COR-L47 (cell line): ENCODE measurements at places on chromosomes 7 and 10.
A peak's percentile ranks its signal among the peaks of the same experiment; 100 is the strongest.

DNA sequence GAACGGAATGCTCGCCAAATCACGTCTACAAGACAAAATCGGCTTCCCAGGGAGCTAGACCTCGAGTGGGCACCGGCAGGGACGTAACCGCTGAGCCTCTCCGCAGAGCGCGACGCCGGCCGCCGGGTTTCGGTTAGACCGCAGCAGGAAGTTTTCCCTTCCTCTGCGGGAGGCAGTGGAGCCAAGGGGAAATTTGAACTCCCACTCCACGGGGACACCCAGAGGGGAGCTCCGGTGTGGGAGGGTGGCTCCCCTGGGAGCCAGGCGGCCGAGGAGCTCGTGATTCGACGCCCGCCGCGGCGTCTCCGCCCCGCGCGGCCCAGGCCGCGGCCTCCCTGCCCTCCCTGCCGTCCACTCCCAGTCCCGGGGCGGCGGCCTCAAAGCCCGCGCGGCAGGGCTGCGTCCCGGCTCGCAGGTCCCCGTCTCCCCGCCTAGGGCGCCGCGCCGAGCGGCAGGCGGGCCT is 426 bp downstream of the SYPL1 start:
- peak; percentile 54 for DNase-seq

DNA sequence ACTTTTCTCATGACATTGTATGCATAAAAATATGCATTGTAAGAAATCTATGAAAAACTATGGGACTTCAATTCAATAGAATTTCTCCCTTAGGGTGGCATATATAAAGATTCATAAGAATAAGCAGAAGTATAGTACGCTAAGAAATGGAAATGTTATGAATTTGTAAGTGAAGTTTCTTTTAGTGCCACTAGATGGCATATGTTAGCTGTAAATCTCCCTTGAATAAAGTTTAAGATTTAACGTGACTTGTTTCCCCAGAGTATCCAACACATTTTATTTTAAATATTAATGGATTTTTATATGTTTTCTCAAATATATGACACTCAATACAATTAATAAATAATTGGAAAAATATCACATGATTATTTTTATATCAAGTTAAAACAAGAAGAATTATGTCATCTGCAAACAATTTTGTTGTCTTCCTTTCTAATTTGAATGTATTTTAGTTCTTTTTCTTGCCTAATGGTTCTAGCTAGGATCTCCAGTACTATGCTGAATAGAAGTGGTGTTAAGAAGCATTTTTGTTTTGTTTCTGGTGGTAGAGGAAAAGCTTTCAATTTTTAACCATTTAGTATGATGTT is 287.2 kb downstream of the HGF start:
- DNase-seq = no peak

- DNase-seq = no peak
These were observed 236.3 kb downstream of the HTR7 start for GRCh38 chr10:90621577-90621976.

DNA sequence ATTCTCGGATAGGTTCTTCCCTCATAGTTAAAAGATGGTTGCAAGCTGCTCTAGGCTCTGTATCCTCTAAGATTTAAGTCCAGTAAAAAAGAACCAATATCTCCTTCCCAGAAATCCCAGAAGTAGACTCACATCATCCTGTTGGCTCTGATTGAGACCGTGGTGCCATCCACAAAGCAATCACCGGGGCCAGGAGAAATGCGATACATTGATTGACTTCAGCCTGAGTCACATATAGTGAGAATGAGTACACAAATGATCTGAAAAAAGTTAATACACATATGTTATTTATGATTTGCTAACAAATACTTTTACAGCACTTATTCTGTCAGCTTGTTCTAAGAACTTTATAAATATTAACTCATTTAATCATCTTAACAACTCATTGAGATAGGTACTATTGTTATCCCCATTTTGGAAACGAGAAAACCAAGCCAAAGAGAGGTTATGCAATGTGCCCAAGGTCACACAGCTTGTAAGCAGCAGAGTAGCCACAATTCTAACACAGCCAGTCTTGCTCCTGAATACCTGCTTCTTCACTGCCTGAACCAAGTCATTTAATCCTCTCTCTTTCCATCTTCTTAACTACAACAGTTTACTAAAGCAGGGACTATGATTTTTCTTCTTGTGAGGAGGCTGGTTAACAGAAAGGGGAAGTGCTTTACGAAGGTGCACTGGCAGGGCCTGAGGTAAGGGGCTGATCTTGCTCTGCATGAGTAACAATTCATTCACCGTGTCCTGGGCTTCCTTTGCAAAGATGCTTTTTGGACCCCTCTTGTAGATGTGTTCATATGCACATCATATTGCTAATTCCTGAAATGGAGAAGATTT is 177.0 kb downstream of the REEP3 start:
- no peak for DNase-seq

GRCh38 chr7:137687556-137688265 is 159.1 kb downstream of the DGKI start:
- DNase-seq = no peak

DNA sequence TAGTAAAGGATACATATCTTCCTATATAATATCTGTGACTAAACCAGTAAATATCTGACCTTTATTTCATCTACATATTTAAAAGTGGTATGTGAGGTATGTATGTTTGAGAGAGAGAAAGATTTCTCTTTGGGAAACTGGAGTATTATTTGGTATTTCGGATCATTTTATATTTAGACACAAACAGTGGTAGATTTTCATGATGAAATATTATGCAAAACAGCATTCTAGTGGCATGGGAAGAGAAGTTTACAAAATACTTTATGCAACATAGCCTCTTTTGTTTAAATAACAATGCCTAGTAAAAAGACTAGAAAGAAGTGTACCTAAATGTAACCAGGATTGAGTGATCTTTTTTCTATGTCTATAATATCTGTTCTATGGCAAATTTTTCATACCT is 98.6 kb upstream of the TMEM168 start:
- DNase-seq = no peak

DNA sequence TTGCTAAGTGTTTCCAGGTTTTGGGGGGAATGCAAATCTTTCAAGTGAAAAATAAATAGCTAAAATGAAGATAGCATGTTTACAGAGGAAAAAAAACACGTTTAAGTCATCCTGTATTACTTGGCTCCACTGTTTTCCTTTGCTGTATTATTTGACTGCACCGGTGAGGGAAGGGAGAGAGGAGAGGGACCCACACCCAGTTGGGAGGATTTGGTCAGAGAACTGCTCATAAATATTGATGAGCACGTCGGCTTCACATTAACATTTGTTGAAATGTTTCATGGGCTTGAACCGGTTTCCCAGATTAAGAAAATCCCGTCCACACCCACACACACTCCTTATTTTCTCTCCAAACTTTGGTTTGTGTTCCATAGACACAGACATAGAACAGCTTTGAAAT is 493.8 kb upstream of the MGMT start:
- DNase-seq = no peak

GRCh38 chr10:102322914-102323313 is 72.6 kb upstream of the NFKB2 start:
- no peak for DNase-seq

GRCh38 chr7:47588704-47589225 is 6.9 kb upstream of the TNS3 start:
- no peak for DNase-seq

GRCh38 chr10:91418416-91418815 is 8.3 kb downstream of the HECTD2 start:
- no peak for DNase-seq

GRCh38 chr7:74722153-74722552 is 51.7 kb upstream of the NCF1 start:
- DNase-seq = no peak

DNA sequence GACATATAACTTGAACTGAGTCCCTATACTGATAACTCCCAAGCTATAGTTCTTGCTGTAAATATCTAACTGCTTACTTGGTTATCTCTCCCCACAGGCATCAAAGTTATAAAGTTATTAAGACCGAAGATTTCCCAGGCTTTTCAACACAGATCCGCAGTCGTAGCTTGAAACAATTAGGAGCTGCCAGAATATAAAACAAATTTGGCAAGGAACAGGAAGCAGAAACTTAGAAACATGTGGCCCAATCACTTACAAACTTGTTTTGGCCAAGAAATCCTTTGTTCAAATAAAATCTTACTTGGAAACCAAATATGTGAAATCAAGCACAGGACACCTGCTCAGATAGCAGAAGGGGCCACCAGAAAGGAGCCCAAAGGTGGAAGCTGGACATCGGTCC is 9.0 kb downstream of the SLC16A12 start:
- DNase-seq = no peak

DNA sequence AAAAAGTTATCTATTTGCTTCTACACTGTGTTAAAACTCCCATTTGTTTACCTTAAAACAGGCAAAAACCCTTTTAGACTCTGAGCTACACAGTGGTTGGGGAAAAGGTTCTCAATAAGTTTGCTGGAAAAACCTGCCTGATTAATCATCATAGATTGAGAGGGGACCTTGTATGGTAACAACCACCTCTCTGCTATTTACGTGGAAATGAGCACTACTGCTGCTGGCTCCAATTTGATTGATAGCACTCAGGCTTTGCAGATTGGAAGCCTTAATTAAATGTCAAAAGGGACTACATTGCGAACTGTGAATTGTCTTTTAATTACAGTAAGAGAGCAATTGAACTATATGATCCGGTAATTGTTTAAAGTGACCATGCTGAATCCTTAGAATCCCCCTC is 119.0 kb upstream of the IMMP2L start:
- no peak for DNase-seq

DNA sequence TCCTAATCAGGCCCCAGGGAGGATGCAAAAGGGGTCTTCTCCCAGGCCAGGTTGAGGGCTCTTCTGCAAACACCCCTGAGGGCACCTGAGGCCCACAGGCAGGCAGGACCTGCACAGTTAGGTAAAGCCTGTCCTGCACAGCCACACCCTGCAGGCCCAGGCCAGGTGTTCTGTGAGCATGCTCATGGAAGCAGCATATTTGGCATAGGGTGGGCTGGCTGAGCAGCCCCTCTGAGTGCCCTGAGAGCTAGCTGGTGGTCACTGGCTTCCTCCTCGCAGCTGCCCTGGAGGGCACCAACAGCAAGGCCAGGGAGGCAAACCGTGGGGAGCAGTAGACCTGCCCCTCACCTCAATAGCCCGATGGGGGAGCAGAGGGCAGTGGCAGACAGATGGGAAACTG is 3.7 kb upstream of the RET start:
- DNase-seq = no peak

DNA sequence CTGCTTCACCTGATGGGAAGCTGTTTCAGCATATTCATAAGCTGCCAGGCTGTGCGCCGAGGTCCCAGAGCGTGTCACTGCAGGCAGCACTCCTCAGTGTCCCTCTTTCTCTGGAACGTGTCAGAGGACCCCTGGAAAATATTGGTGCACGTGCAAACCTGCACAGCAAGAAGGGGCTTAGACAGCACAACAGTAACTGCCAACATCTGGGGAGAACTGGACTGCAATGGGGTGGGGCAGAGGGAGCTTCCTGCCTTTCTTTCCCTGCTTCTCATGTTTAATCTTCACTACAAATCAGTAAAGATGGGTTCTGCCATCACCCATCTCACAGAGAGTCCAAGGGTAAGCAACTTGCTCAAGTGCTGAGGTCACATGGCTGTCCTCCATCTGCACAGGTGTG is 86.5 kb upstream of the GPR26 start:
- no peak for DNase-seq

DNA sequence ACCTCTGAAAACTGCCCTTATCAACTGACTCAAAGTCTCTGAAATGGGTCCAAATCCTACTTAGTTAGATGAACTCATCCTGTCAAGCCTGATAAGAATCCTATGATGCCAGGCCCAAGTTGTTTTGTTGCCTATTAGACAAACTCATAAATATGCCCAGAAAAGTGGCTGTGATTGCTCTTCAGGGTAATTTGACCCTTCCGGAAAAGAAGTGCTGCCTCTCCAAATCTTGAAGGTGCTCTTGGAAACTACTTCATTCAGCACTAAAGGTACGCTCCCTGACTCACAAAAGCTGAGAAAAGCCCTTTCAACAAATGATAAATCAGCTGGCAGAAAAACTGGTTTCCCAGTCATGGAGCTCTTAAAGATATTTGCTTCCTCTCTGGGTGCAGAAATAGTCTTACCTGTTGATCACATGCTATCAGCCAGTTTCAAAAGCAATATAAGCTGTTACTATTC is 6.7 kb downstream of the IFIT5 start:
- no peak for DNase-seq

- DNase-seq = no peak
These were observed 42.0 kb upstream of the PDZD8 start for GRCh38 chr10:117417196-117417595.

GRCh38 chr10:116253716-116254115 is 19.3 kb downstream of the GFRA1 start:
- no peak for DNase-seq

- no peak for DNase-seq
These were observed 20.7 kb downstream of the RBM28 start for GRCh38 chr7:128323040-128323439.

GRCh38 chr7:7895004-7895650 is 73.5 kb upstream of the GLCCI1 start:
- no peak for DNase-seq

DNA sequence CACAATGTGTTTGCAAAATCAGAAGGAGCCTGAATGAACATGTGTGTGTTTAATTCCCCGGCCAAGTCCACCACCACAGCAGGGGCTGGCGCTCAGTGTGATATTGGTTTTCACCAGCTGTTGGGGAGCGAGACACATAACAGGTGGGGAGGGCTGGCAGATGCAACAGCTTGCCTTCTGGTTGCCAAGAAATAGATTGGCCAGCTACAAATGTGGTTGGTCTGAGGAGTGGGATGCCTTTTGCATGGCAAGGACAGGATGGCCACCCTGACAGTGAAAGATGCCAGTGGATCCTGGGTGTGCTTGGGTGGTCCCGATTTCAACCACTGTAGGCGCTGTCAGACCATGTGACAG is 292.5 kb upstream of the FZD8 start:
- peak; percentile 71 for DNase-seq

GRCh38 chr7:68423356-68423755 is 1174.9 kb upstream of the AUTS2 start:
- DNase-seq = no peak

DNA sequence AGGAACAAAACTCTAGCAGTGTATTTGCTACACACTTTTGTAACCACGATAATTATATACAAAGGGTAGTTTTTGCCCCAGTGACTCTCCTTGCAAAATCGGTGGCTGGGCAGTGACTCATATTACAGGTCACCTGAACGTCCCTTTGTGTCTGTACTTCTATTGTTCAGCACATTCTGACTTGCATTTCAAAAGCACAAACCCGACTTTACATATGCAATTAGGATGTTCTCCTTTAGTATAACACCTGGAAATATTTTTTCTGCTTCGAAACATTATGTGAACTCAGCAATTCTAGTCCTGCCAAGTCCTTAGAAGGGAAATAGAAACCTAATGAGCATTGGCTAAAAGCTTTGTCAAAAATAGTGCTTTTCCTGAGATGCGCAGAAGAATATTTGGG is 6.0 kb downstream of the PRR15 start:
- peak; percentile 54 for DNase-seq

- no peak for DNase-seq
These were observed 1.1 kb downstream of the PLEKHS1 start for GRCh38 chr10:113752553-113752952.

- DNase-seq = peak; percentile 51
These were observed 791.7 kb upstream of the PHF14 start for GRCh38 chr7:10181996-10182395.

- no peak for DNase-seq
These were observed 106.3 kb downstream of the INSYN2A start for GRCh38 chr10:127090138-127090537.
